ENCODE measurements at places on chromosomes 3 and 15. TPM values are rescaled to one million over a fixed set of nuclear protein-coding genes. Genes with fewer than 3 reads are reported as not detected.
A peak's percentile ranks its signal among the peaks of the same experiment; 100 is the strongest.

GRCh38 chr3:43796041-43796596 lies 105.4 kb downstream of the ABHD5 start:
- no peak for DNase-seq

DNA sequence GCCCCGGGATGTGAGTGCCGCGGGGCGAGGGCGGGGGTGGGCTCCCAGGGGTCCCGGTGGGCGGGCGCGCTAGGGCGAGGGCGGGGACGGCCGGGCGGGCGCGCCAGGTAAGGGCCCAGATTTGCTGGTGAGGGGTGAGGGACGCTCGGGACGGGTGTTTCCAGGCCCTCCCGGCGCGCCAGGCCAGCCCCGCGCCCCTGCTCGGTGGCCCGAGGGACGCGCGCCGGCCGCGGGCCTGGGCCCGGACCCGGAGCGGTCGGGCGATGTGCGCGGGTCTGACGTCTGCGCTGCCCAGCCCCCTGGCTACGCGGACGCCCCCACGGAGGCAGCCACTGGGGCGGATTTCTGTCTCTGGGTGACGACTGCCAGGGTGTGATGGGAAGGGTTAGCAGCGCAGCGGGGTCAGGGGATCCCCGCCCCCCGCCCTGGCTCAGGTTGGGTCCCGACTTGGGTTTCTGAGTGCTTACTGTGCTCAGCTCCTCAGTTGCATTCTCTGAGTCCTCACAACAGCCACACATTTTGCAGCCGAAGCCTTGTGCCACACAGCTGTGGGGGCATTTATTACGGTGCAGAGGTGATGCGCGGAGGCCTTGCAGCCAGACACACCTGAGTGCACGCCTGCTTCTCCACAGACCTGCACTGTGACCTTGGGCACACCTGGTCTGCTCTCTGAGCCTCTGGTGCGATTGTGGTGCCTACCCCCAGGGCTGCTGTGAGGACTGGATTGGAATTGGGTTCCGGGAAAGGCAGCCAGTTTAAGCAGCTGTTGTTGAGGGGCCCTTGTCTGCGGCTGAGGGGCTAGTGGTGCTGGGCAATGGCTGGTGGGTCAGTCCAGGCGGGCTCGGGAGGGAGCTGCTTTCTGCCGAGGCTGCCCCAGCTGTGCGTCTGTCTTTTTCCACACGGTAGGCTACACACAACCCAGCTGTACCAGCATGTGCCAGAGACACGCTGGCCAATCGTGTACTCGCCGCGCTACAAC lies 523 bp downstream of the HDAC11 start:
- peak; percentile 77 for DNase-seq

- no peak for DNase-seq
Observed at GRCh38 chr3:46677411-46677726, 16.1 kb downstream of the ALS2CL start.

DNA sequence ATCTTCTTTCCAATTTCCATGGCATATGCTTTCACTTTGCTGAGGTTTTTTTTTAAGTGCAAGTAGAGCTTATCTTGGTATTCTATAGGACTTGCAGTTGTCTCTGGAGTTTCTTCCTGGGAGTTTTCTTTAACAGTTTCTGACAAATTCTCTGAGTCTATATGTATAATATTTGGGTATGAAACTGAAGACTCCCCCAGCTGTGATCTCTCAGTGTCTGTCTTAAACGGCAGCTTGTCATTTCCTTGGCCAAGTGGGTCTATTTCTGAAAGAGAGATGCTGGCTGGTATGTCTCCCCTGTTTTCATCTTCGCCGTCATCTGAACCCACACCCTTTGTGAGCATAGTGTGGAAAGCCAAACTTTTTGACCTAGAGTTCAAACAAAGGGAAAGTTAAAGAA lies 73.3 kb upstream of the PTX3 start:
- DNase-seq: no peak

DNA sequence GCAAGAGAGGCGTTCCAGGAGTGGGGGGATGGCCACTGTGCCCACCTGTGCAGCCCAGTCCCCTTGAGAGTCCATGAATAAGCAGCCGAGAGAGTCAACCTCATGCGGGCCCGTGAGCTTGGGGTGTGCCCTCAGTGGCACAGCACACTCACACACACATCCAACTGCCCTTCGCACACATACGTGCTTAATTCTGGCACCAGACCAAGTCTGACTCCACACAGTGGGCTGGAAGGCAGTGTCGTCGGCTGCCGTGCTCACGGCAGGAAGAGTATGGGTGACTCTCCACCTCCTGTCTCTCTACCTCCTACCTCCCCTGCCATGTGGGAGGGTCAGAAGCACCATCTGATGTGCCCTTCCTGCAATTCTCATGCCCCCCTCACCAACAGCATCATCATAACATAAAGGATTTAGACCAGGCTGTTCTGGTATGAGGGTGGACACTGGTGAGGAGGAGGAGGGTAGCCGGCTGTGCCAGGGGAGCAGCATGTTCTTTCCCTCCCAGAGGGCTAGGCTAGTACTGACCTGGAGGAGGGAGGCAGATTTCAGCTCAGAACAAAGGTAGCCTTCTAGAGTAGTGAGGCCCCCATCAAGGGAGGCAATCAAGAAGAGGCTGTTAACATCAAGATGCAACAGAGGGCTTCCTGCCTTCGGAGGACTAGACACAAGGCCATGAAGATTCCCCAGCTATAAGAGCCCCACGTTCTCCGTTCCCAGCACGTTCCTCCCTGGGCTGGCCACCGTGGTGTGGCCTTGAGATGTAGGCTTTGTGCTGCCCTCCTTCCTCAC lies 5.3 kb upstream of the STRA6 start:
- DNase-seq: no peak

DNA sequence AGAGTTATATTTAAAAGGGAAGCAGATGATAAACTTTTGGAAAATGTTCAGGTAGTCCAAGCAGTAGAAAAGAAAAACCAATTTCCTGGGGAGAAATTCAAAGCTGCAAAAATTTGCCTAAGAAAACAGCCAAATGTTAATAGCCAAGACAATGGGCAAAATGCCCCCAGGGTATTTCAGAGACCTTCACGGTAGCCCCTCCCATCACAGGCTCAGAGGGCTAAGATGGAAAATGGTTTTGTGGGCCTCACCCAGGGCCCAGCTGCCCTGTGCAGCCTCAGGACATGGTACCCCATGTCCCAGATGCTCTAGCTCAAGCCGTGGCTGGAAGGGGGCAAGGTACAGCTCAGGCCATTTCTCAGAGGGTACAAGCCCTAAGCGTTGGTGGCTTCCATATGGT lies 391.0 kb downstream of the ZIC4 start:
- DNase-seq: no peak

- no peak for DNase-seq
Observed at GRCh38 chr3:129563850-129564535, 21.0 kb downstream of the H1-8 start.

DNA sequence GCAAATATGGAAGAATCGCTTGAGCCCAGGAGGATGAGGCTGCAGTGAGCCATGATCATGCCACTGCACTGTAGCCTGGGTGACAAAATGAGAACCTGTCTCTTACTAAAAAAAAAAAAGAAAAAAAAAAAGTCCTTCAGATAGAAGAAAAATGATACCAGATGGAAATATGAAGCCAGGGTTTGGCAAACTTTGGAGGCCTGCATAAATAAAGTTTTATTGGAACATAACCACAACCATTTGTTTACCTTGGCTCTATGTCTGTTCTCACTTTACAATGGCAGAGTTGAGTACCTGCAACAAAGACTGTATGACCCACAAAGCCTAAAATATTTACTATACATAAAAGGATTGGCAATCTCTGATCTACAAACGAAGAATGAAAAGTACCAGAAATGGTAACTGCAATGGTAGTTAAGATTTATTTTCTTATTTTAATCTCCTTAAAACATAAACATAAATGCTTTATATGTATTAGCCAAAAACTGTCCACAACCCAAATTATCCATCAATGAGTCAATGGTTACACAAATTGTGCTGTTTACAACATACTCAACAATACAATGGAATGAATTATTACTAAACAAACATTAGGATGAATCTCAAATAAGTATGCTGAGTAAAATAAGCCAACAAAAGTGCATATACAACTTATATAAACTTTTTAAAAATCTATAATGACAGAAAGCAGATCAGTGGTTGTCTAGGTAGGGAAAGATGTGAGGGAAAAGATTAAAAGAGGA lies 41.8 kb downstream of the GOLGB1 start:
- DNase-seq: no peak

GRCh38 chr15:68420186-68420684 lies 11.7 kb downstream of the ITGA11 start:
- DNase-seq: peak; percentile 35

- DNase-seq: no peak
Observed at GRCh38 chr3:29635888-29636287, 355.0 kb downstream of the RBMS3 start.

DNA sequence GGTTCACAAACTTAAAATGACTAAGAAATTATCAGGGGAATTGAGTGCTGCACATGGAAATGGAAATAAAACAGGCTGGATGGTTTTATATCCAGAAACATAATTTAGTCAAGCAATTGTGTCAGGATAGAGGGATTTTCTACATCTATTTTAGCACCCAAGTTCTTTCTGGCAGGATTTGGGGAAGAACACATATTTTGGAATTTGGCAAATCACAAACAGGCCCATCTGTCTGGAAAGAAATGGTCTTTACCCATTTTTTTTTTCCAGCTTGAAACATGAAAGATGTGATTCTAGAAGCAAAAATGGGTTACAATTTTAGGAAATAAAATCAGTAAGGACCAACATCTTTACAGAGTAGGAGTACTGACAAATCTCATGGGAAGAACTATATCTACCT lies 14.4 kb upstream of the UNC13C start:
- no peak for DNase-seq

- no peak for DNase-seq
Observed at GRCh38 chr3:48957006-48957705, 32.9 kb upstream of the P4HTM start.

DNA sequence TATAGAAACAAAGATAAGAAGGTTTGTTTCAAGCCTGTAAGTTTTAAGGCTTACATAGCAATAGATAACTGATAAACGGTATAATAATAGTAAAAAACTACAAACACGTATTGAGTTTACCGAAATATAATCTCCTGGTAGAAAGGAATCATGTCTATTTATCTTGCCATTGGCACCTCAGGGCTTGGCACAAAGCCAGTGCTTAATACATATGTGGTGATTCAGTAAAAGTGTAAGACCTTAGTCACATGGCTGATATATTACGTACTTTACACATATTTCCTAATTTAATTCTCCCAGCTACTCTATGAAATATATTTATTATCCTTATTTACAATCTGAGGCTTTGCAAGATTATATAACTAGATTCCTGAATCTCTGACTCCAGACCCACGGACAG lies 32.0 kb upstream of the SLCO3A1 start:
- no peak for DNase-seq

- DNase-seq: no peak
Observed at GRCh38 chr3:62379321-62379798, 6.0 kb upstream of the FEZF2 start.

DNA sequence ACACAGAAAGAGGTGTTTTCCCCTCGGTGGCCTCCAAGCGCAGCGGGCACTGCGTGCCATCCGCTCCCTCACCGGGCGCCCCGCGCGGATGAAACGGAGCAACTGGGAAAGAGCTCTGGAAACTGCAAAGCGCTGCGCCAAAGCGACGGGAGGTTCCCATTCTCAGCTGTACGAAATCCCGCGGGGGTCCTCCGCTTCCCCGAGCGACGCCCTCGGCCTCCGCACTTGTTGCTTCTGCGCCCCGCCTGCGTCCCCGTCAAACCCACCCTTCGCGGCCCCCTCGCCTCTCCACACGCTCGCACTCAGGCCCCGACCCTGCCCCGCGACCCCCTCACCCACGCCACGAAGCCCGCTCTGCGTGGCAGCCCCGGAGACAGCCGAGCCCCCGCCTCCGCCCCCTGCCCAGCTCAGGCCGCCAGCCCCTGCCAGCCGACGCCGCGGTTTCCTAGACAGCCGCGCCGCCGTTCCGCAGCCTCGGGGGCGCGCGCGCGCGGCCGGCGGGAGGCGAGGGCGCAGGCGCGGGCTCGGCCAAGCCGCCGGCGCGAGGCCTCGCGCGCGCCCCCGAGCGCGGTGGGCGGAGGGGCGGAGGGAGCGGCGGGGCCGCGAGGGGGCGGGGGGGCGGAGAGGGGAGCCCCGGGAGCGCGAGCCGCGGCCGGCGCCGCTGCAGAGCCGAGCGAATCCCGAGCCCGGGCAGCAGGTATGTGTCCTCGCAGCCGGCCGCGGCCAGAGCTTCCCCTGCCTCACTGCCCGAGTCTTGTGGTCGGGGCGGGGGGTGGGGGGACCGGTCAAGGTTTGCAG lies at the start of gene TMEM266:
Gene TMEM266 (plus strand): TSS at position 666 of the 798 bp plus-strand sequence. CDS start 74,279 bp downstream, outside the sequence.
- DNase-seq: no peak

GRCh38 chr3:24192469-24193056 lies 247.5 kb downstream of the NR1D2 start:
- DNase-seq: no peak

DNA sequence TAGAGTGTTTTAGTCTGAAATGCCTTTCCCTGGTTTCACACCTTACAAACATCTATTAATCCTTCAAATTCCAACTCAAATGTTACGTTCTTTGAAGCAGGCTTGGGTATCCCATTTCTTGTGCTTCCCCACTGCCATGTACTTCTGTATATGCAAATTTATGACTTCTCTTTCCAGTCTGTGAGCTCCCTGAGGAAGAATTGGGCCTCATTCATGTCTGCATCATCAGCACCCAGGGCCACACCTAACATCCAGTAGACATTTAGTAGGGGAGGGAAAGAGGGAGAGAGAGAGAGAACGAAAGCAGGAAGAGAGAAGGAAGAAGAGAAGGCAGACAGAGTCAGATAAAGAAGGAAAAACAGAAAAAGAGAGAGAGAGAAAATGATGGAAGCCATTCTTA lies 53.3 kb upstream of the KY start:
- DNase-seq: no peak

DNA sequence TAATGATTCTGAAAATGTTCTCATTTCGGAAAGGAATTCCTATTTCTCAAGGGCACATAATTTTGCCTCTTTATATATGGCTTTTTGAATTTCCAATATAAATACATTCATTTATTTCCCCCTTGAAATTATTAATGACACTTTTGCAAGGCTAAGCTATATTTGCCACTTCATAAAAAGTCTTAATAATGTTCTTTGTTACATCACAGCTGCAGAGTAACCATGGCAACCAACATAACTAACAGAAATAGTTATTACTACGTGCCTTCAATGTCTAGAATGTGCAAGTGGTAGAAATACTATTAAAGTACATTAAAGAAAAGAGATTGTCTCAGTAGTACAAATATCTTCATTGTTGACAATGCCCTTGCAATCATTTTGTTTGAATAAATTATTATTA lies 471.8 kb downstream of the C3orf38 start:
- DNase-seq: no peak

GRCh38 chr3:103609472-103609871 lies 1174.7 kb downstream of the ZPLD1 start:
- DNase-seq: no peak

MFGE8 gene
- 1,044 TPM for total RNA-seq

GOLGA6D gene
- not detected for total RNA-seq

FAM107A gene
- 38.7 TPM for total RNA-seq

BDH1 gene
- total RNA-seq: 3.4 TPM

EAF1 gene
- 15.3 TPM for total RNA-seq

SLCO3A1 gene
- total RNA-seq: 26.6 TPM

PROS1 gene
- total RNA-seq: 32.9 TPM

PEX11A gene
- total RNA-seq: 4.9 TPM

NTRK3 gene
- total RNA-seq: 34.3 TPM

GOLGA6L9 gene
- 2.0 TPM for total RNA-seq

Data from posterior vena cava (tissue), 2 donors.